ENCODE measurements at places on chromosomes 2 and 18. TPM values are rescaled to one million over a fixed set of nuclear protein-coding genes. Genes with fewer than 3 reads are reported as not detected.

DNA sequence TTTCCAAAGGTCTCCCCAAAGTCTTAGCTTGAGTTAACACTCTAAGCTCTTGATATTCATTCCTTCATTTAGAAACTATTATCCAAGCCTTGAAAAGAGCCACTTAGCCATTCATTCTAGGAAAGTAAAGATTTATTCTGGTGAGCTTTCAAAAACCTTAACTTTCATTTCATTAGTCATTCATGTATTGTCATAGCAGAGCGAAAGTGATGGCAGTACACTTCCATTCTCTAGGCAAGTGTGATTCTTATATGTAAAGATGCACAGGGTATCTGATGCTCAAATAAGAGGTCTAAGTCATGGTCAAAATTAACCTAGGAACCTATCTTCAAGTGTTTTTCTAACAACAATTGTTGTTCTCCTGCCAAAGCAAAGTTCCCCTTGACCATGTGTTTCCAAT is 553.0 kb upstream of the FANCL start:
- H3K36me3 ChIP-seq = no peaks in the 10 kb centered on the region
- H3K4me1 ChIP-seq = no peaks in the 10 kb centered on the region
- no peak overlapping the region for H3K27ac ChIP-seq
- no peak overlapping the region for H3K4me3 ChIP-seq

DNA sequence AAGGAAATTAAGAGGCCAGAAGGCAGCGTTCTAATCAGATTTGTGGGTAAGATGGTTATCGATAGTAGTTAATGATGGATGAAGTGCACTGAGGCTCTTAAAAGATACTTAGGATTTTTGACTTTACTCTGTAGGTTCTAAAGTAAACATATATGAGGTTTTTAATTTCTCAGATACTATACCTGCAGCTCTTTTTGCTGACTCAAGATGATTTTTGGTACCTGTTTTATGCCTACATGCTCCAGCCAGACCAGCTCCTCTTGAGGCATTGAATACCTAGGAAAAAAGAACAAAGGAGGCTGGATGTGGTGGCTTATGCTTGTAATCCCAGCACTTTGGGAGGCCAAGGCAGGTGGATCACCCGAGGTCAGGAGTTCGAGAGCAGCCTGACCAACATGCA is 241.7 kb upstream of the FOSL2 start:
- H3K27me3 ChIP-seq = no peaks in the 10 kb centered on the region
- H3K4me3 ChIP-seq = no peak overlapping the region
- no peak overlapping the region for H3K27ac ChIP-seq

The ARHGAP28 gene
- 1.5 TPM for total RNA-seq

The TLX2 gene
- not detected for total RNA-seq

- H3K27me3 ChIP-seq = no peaks in the 10 kb centered on the region
- H3K27ac ChIP-seq = peak overlapping the region; percentile 78
- H3K4me3 ChIP-seq = no peak overlapping the region
- peak; percentile 35 for DNase-seq
- no peaks in the 10 kb centered on the region for H3K36me3 ChIP-seq
- H3K4me1 ChIP-seq = peaks cover 48% of the 10 kb centered on the region
These were observed 125.1 kb downstream of the COPS8 start for GRCh38 chr2:237210763-237211162.

GRCh38 chr2:22600156-22600555 is 784.8 kb upstream of the KLHL29 start:
- no peak overlapping the region for H3K4me3 ChIP-seq
- no peaks in the 10 kb centered on the region for H3K27me3 ChIP-seq
- no peak for DNase-seq
- H3K27ac ChIP-seq = no peak overlapping the region
- H3K36me3 ChIP-seq = no peaks in the 10 kb centered on the region

The GPR75 gene
- 0.82 TPM for total RNA-seq

- peak overlapping the region; percentile 17 for H3K27ac ChIP-seq
- H3K4me3 ChIP-seq = no peak overlapping the region
- peaks cover 9% of the 10 kb centered on the region for H3K4me1 ChIP-seq
These were observed 1329.1 kb downstream of the DPP10 start for GRCh38 chr2:115771516-115771915.

- no peak overlapping the region for H3K27ac ChIP-seq
- peaks cover 7% of the 10 kb centered on the region for H3K4me1 ChIP-seq
- no peak for DNase-seq
- H3K4me3 ChIP-seq = no peak overlapping the region
These were observed 48.4 kb upstream of the NAB1 start for GRCh38 chr2:190600293-190601103.

The MALL gene
- total RNA-seq = 11.8 TPM

The PLCD4 gene
- total RNA-seq = 0.99 TPM

DNA sequence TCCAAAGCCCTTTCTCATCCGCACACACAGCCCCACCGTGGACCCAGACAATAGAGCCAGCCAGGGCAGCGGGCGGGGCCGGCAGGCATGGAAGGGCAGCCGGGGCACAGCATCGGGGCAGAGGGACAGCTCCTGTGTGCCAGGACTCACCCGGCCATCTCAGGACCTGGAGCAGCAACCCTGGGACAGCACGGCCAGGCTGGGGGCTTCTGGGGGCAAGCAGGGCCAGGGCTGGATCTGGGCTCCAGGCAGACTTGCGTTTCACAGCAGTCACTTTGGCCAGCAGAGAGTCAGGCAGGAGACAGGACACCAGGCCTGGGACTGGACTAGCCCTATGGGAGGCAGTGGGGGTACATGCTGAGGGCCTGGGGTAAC is 15.5 kb downstream of the ANO7 start:
- H3K4me1 ChIP-seq = no peaks in the 10 kb centered on the region
- no peaks in the 10 kb centered on the region for H3K27me3 ChIP-seq
- no peaks in the 10 kb centered on the region for H3K36me3 ChIP-seq
- no peak for DNase-seq

All from left ventricle myocardium inferior (tissue), 1 donor.